Activated CD4-positive, alpha-beta T cell treated with anti-CD3 and anti-CD28 coated beads, Interleukin-2, amount 10 ng/mL, durations not matched to agents 24 days and 14 days (primary cell): ENCODE measurements at places on chromosomes 7 and 10. TPM values are rescaled to one million over a fixed set of nuclear protein-coding genes. Genes with fewer than 3 reads are reported as not detected.

The CCDC6 gene
- 83.2 and 85.1 TPM in 2 replicates for total RNA-seq

The ADAP1 gene
- total RNA-seq, result 65.9 and 70.2 TPM in 2 replicates

The ADAMTS14 gene
- total RNA-seq, result 0.33 and 0.52 TPM in 2 replicates

The HECW1 gene
- total RNA-seq, result not detected in 2 replicates

The C10orf62 gene
- not detected in 2 replicates for total RNA-seq

The ACSL5 gene
- 42.8 and 48.6 TPM in 2 replicates for total RNA-seq

The ANKRD7 gene
- total RNA-seq, result not detected in 2 replicates

The ZNF786 gene
- total RNA-seq, result 10.2 and 10.3 TPM in 2 replicates

The SAP25 gene
- total RNA-seq, result 9.2 and 11.3 TPM in 2 replicates

The SCIN gene
- total RNA-seq, result not detected in 2 replicates

The GBX1 gene
- total RNA-seq, result not detected in 2 replicates

The TAS2R41 gene
- total RNA-seq, result not detected in 2 replicates

The ITPRID1 gene
- total RNA-seq, result not detected in 2 replicates

The CFAP69 gene
- not detected in 2 replicates for total RNA-seq

The IFT22 gene
- 5.9 and 6.6 TPM in 2 replicates for total RNA-seq
